Gastrocnemius medialis (tissue), 4 donors: ENCODE measurements at places on chromosomes 3 and 15. TPM values are rescaled to one million over a fixed set of nuclear protein-coding genes. Genes with fewer than 3 reads are reported as not detected.

DNA sequence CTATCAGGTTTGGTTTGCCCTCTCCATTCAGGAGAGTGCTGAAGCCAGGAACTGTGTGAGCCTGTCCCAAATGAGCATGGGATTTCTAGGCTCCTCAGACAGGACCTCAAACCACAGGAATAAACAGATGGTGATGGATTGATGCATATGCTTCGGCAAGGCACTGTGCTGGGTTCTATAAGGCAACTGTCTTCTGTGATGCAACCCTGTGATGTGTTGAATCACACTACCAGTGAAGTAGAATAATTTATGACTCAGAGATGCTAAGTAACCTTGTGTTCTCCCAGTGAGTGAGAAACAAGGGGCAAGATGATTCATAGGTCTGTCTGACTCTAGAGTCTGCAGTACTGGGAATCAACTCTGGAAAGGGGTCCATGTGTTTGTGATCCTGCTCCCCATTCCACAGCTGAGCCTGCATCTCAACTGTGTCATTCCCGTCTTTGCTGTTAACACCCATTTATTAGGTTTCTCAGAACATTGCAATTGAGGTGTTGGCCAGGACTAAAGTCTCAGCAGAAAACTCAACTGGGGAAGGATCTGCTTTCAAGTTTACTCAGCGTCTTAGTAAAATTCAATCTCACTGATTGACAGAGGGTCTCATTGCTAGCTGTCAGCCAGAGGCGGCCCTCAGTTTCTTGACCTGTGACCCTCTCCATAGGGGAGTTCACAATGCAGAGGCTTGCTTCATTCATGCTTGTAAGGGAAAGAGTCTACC lies 510.1 kb upstream of the CFAP20DC start:
- no peaks in the 10 kb centered on the region for H3K4me1 ChIP-seq
- no peak overlapping the region for H3K27ac ChIP-seq
- DNase-seq, result no peak
- no peak overlapping the region for H3K4me3 ChIP-seq
- H3K27me3 ChIP-seq, result no peaks in the 10 kb centered on the region

- peaks cover 17% of the 10 kb centered on the region for H3K4me1 ChIP-seq
- DNase-seq, result peak; percentile 27
- H3K4me3 ChIP-seq, result no peak overlapping the region
- no peak overlapping the region for H3K27ac ChIP-seq
Observed at GRCh38 chr3:52221563-52222318, 3.7 kb downstream of the TLR9 start.

DNA sequence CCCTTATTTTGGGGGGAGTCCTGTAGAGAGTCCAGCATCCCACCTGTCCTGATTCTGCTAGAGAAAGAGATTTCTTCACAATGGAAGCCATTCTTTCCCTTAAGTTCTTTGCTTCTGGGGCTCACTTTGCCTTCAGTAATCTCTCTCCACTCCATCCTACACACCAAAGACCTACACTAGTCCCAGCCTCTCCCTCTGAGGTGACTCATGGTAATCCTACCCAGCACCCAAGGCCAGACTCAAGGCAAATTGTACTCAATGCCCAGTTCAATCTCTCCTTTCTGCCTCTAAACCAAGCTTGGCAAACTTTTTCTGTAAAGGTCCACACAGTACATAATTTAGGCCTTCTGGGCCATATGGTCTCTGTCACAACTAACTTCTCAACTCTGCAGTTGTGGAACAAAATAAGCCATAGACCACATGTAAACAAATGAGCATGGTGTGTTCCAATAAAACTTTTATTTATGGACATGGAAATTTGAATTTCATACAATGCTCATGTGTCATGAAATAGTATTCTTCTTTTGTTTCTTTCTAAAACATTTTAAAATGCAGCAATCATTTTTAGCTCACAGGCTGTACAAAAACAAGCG lies 72.5 kb downstream of the MRPL46 start:
- no peak overlapping the region for H3K4me3 ChIP-seq
- no peak overlapping the region for H3K27ac ChIP-seq
- no peaks in the 10 kb centered on the region for H3K36me3 ChIP-seq
- H3K27me3 ChIP-seq, result no peaks in the 10 kb centered on the region
- no peak for DNase-seq
- H3K4me1 ChIP-seq, result no peaks in the 10 kb centered on the region

DNA sequence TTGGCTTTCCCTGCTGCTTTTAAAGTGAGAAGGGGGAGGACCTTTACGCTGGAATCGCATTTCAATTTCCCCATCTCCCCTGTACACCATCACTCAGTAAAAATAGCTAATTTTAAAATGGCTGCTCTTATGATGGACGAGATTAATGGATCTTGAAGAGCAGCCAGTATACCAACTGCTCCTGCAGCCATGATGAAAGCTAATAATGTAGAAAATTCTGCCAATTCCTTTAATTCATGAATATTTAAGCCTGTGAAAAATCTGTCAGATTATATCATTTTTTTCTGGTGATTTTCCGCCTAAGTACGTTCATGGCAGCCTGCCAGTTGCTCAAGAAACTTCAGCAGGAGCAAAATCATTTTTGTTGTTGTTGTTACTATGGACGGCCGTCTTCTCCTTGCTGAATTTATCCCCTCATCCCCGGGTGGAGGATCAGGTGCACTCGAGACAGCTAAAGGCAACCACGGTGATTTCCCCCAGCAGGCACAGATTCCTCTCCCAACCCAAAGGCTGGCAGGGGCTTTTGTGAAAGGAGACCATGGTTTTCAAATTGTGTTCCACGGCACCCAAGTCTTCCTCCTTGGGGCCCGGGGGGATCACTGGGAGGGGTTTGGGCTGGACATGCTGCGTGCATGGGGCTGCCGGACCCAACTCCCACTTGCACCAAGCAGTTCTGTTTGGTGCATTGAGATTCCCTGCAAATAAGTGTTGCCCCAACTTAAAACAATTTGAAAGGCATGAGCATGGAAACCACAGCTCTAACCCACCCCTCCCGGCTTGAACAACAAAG lies 289.6 kb downstream of the UACA start:
- peak overlapping the region; percentile 30 for H3K4me3 ChIP-seq
- peaks cover 25% of the 10 kb centered on the region for H3K4me1 ChIP-seq
- no peaks in the 10 kb centered on the region for H3K27me3 ChIP-seq
- H3K36me3 ChIP-seq, result no peaks in the 10 kb centered on the region
- peak overlapping the region; percentile 77 for H3K27ac ChIP-seq

- H3K4me1 ChIP-seq, result peaks cover 40% of the 10 kb centered on the region
- H3K27me3 ChIP-seq, result no peaks in the 10 kb centered on the region
- no peak overlapping the region for H3K4me3 ChIP-seq
- no peak for DNase-seq
- H3K27ac ChIP-seq, result no peak overlapping the region
Observed at GRCh38 chr3:178086144-178086825, 450.0 kb upstream of the KCNMB2 start.

DNA sequence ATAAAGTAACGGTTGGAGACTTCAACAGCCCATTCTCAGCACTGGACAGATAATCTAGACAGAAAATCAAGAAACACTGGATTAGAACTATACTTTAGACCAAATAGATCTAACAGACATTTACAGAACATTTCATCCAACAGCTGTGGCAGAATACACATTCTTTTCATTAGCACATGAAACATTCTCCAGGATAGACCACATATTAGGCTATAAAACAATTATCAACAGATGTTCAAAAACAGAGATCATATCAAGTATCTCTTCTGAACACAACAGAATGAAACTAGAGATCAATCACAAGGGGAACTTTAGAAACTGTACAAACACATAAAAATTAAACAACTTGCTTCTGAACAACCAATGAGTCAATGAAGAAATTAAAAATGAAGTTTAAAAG lies 133.3 kb downstream of the ADAM10 start:
- no peak for DNase-seq
- no peak overlapping the region for H3K4me3 ChIP-seq
- no peaks in the 10 kb centered on the region for H3K27me3 ChIP-seq
- H3K36me3 ChIP-seq, result peaks cover 17% of the 10 kb centered on the region

GRCh38 chr15:92930776-92931175 lies 30.7 kb downstream of the CHD2 start:
- H3K27ac ChIP-seq, result peak overlapping the region; percentile 68
- no peak overlapping the region for H3K4me3 ChIP-seq
- peaks cover 41% of the 10 kb centered on the region for H3K4me1 ChIP-seq
- H3K27me3 ChIP-seq, result no peaks in the 10 kb centered on the region

DNA sequence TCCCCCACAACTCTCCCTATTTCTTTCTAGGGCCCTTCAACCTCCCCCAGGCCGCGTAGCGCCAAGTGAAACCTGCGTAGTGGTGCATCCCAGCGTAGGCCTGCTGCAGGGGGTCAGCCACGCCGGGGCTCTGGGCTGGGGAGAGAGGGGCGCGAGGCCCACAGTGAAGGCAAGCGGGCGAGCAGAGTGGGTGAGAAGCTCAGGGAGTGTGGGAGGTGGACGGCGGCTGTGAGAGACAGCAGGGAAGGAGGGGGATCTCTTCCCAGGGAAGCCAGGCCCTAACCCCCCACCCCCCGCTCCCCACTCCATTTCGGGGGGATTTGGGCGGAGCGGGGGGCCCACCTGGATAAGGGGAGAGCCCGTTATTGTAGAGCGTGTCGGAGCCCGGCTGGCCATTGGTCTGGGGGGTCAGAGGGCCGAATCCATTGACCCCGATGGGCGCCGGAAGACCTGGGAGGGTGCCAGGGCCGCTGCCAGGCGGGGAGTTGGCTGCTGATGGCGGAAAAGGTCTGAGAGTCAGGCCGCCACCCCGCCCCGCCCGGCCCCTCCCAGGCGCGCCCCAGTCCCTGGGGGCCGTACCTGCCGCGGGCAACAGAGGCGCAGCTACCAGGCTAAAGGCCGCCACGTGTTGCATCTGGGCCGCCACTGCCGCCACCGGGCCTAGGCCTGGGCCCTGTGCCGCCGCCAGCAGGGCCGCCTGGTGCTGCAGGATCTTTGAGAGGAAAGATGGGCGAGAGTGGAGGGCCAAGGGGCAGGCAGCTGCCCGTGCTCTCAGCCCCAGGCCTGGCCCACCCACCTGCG lies 16.6 kb upstream of the PARP6 start:
- no peaks in the 10 kb centered on the region for H3K27me3 ChIP-seq
- H3K36me3 ChIP-seq, result no peaks in the 10 kb centered on the region
- DNase-seq, result no peak

GRCh38 chr3:185549122-185549521 lies 3.3 kb downstream of the LIPH start:
- no peak overlapping the region for H3K27ac ChIP-seq
- no peaks in the 10 kb centered on the region for H3K36me3 ChIP-seq
- H3K4me3 ChIP-seq, result no peak overlapping the region
- peak; percentile 22 for DNase-seq

DNA sequence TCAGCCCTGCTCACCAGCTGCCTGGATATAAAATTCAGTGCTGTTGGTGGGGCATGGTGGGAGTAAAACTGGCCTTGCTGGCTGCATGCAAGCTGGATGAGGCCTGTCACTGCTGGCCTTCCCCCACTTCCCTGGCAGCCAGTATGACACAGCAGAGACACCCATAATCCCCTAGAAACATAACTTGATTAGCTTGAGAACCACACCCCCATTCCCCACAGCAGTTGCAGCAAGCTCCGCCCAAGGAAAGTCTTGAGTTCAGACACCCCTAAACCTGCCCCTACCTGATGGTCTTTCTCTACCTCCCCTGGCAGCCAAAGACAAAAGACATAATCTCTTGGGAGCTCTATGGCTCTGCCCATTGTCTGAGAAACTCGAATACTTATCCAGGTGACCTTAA lies 405.1 kb upstream of the NECTIN3 start:
- H3K36me3 ChIP-seq, result no peaks in the 10 kb centered on the region
- H3K27ac ChIP-seq, result no peak overlapping the region
- H3K4me3 ChIP-seq, result no peak overlapping the region
- DNase-seq, result no peak

DNA sequence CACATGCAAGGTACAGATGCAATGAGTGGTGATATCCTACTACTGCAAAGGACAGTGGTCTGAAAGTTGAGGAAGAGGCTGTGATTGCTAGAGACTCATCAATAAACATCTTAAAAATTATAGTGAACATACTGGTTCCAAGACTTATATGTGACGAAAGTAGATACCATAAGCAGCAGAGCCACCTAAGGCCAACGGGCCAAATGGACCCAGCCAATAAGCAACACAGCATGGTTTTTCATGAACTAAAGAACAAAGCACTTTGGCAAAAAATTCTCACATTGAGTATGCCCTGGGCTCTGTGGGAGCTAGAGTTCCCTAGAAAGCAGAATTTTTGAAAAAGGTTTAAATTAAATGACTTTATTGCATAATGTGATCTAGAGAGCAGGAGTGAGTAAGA lies 272.1 kb downstream of the SI start:
- no peaks in the 10 kb centered on the region for H3K27me3 ChIP-seq
- H3K27ac ChIP-seq, result no peak overlapping the region
- H3K4me3 ChIP-seq, result no peak overlapping the region
- no peak for DNase-seq
- H3K4me1 ChIP-seq, result no peaks in the 10 kb centered on the region

DNA sequence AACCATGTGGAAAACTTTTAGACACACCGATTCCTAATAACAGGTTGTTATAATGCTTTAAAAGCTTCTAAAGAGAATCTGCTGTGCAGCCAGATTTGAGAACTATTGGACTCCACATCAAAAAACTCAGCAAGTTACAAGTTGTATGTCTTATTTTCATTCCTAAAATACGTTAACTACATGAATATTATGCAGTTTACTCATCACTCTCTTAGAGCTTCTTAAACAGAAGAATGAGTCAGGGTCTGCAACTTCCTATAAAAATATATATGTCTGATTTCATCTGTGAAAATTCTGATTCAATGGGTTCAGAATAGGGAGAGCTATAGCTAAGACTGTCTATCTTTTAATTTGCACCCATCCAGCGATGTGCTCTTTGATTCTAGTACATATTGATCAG lies 244.2 kb upstream of the EPHA3 start:
- H3K4me3 ChIP-seq, result no peak overlapping the region
- H3K27ac ChIP-seq, result no peak overlapping the region
- H3K36me3 ChIP-seq, result no peaks in the 10 kb centered on the region
- H3K4me1 ChIP-seq, result no peaks in the 10 kb centered on the region
- H3K27me3 ChIP-seq, result no peaks in the 10 kb centered on the region

DNA sequence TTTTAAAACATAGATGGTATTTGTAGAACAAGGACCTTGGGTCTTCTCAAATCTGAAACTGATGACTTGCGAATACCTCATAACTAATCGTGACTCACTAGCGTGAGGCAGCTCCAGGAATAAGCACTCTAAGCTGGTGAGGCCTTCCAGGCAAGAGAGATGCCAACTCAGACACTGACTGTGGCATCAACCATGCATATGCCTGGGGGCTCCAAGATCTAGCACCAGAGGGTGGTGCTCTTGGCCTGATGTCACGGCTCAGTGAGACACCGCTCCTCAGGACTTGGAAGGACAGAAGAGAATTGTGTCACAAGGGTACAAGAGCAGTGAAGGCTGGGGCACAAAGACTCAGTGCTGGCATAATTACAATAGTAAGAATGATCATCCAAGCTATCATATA lies 125.0 kb upstream of the TRIM42 start:
- H3K36me3 ChIP-seq, result no peaks in the 10 kb centered on the region
- no peak overlapping the region for H3K4me3 ChIP-seq
- no peaks in the 10 kb centered on the region for H3K27me3 ChIP-seq
- DNase-seq, result no peak

- no peak for DNase-seq
- H3K4me3 ChIP-seq, result peak overlapping the region; percentile 71
- H3K4me1 ChIP-seq, result peaks cover 8% of the 10 kb centered on the region
- H3K27me3 ChIP-seq, result peaks cover 4% of the 10 kb centered on the region
- peak overlapping the region; percentile 72 for H3K27ac ChIP-seq
Observed at GRCh38 chr15:78811825-78812183, 540 bp upstream of the ADAMTS7 start.

The COL6A5 gene
- total RNA-seq, result not detected

The CASR gene
- total RNA-seq, result not detected

The SATB1 gene
- 69.6 TPM for total RNA-seq

The AP3B2 gene
- not detected for total RNA-seq

The DUOXA2 gene
- total RNA-seq, result not detected
